ENCODE measurements at places on chromosomes 1 and 21. TPM values are rescaled to one million over a fixed set of nuclear protein-coding genes. Genes with fewer than 3 reads are reported as not detected.
A peak's percentile ranks its signal among the peaks of the same experiment; 100 is the strongest.

DNA sequence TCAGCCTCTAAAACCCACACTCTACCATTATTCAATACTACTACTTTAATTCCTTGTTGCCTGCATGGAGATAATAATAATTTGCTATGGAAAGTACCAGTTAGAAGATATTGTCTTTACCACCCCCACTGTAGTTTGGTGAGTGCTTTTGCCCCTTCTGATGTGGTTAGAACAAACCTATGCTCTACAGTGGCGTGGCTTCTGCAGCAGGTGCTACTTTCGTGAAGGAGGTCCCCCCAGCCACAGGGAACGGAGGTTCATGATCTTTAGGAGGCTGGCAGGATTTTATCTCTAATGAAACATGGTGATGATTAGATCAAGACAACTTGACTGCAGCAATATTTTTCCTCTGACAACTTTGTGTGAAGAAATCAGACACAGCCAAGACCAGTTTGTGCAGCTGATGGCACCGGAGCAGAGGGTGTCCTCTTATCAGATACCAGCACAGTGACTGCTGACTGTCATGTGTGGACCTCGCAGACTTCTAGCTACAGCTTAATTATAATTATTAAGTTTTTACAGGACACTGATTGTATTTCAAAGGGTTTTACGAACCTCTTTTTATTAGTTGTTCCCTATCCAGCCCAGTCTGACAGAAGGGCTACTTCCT is 10.7 kb upstream of the TCHH start:
- H3K4me1 ChIP-seq, result no peaks in the 10 kb centered on the region
- H3K36me3 ChIP-seq, result no peaks in the 10 kb centered on the region
- H3K27ac ChIP-seq, result no peak overlapping the region
- H3K4me3 ChIP-seq, result no peak overlapping the region
- no peak for DNase-seq

DNA sequence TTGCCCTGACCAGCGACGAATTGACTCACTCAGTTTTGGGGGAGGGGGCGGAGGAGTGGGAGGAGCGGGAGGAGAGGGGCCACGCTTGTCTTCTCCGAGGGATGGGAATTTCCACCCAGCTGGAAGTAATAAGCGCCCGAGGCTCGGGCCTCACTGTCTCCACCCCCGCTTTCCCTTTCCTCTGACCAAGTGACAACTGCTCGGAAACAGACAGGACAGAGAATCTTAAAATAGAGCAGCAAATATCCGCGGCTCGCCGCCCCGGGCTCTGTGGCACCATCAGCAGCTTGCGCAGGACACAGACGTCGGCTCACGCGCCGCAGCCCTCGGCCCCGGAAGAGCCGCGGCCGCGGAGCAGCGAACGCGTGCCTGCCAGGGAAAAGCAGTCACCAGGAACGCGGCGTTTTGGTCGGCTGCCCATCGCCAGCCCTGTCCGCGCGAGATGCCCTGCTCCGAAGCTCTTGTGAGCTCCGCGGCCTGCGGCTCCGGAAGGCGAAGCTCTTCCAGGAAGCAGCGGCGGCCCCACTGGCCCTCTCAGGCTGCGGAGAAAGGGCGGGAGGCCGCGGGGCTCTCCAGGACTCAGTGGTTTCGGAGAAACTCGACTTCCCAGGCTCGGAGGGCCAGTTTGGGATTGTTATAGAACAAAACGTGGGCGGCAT is 10.7 kb upstream of the RGS16 start:
- H3K4me1 ChIP-seq, result peaks cover 18% of the 10 kb centered on the region
- H3K4me3 ChIP-seq, result peak overlapping the region; percentile 48
- H3K36me3 ChIP-seq, result no peaks in the 10 kb centered on the region
- DNase-seq, result no peak
- peak overlapping the region; percentile 89 for H3K27ac ChIP-seq

GRCh38 chr1:181018901-181019681 is 3.6 kb downstream of the STX6 start:
- H3K27me3 ChIP-seq, result no peaks in the 10 kb centered on the region
- H3K36me3 ChIP-seq, result no peaks in the 10 kb centered on the region
- DNase-seq, result no peak
- H3K27ac ChIP-seq, result no peak overlapping the region
- H3K4me1 ChIP-seq, result no peaks in the 10 kb centered on the region

GRCh38 chr1:99281105-99281504 is 16.8 kb downstream of the PLPPR4 start:
- H3K27ac ChIP-seq, result no peak overlapping the region
- no peaks in the 10 kb centered on the region for H3K27me3 ChIP-seq
- DNase-seq, result no peak
- no peaks in the 10 kb centered on the region for H3K4me1 ChIP-seq
- H3K4me3 ChIP-seq, result no peak overlapping the region

DNA sequence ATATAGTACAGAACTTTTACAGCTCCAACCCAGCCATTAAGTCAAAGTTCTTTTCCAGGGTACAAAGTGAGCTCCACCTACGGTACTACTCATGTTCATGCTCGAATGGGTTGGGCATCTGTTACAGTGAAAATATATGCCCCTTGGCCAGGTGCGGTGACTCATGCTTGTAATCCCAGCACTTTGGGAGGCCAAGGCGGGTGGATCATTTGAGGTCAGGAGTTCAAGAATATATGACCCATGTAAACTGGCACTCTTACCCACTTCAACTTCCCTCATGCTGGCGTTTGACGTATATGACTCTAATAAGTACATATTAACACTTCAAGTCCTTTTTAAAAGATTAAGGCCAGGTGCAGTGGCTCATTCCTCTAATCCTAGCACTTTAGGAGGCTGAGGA is 71.3 kb upstream of the PKN2 start:
- no peak for DNase-seq
- no peaks in the 10 kb centered on the region for H3K27me3 ChIP-seq
- no peaks in the 10 kb centered on the region for H3K4me1 ChIP-seq
- no peaks in the 10 kb centered on the region for H3K36me3 ChIP-seq
- no peak overlapping the region for H3K4me3 ChIP-seq
- no peak overlapping the region for H3K27ac ChIP-seq

- DNase-seq, result peak; percentile 61
- H3K4me3 ChIP-seq, result peak overlapping the region; percentile 87
- peaks cover 5% of the 10 kb centered on the region for H3K36me3 ChIP-seq
- H3K27ac ChIP-seq, result peak overlapping the region; percentile 100
These were observed 671 bp downstream of the HNRNPU start for GRCh38 chr1:244863491-244864252.

DNA sequence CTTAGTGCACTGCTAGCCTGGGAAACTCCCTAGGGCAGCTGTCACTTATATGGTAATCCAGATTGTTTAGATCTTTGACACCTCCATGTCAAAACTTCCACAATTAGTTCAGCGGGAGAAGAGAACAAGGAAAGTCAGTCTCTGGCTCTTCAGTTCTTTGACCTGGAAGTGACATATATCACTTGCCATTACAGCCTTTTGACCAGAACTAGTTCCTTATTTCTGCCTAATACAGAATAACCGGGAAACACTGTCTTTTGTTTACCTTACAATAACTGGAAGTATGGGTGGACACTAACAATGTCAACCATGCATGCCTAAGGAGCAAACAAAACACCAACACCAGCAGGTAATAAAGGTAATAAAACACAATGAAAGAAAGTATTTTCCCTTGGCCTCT is 68.3 kb downstream of the C4BPA start:
- H3K27ac ChIP-seq, result peak overlapping the region; percentile 17
- H3K36me3 ChIP-seq, result no peaks in the 10 kb centered on the region
- H3K27me3 ChIP-seq, result no peaks in the 10 kb centered on the region
- H3K4me1 ChIP-seq, result no peaks in the 10 kb centered on the region

- H3K27ac ChIP-seq, result no peak overlapping the region
- DNase-seq, result no peak
- H3K27me3 ChIP-seq, result no peaks in the 10 kb centered on the region
- no peaks in the 10 kb centered on the region for H3K4me1 ChIP-seq
These were observed 36.4 kb downstream of the SLC35F3 start for GRCh38 chr1:233940908-233941307.

DNA sequence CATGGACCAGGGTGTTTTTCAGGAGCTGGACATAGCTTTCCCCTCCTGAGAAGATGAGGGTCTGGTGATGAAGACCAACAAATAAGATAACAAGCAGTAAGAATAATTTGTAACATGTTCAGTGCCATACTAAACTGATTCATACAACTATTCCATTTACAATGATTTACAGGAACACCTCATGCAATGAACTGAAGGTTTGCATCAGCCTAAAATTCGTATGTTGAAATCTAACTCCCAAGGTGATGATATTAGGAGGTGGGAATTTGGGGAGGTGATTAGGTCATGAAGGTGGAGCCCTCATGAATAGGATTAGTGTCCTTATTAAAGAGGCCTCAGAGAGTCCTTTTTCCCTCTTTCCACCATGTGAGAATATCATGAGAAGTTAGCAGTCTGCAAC is 15.9 kb upstream of the NIBAN1 start:
- DNase-seq, result no peak
- H3K27ac ChIP-seq, result no peak overlapping the region

- peak overlapping the region; percentile 17 for H3K27ac ChIP-seq
- H3K4me1 ChIP-seq, result peaks cover 24% of the 10 kb centered on the region
- DNase-seq, result no peak
- H3K27me3 ChIP-seq, result no peaks in the 10 kb centered on the region
These were observed 20.1 kb upstream of the CCDC17 start for GRCh38 chr1:45643978-45644377.

DNA sequence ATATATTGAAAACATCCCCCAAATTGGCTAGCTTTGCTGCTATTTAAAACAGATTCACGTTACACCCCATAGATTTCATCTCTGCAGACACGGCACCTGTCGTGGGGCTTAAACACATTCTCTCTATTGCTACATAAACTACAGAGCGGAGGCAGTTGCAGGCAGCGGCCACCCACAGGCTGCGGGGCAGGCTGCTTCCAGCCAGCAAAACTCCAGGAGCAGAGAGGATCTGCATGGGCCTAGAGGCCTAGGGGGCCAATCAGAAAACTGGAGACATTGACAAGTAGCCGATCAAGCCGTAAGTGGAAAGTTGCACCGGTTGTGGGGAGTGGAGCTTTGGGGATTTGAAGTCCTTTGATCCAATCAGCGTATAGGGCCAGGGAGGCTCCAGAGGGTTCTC is 129.0 kb upstream of the KLHDC7A start:
- H3K4me3 ChIP-seq, result no peak overlapping the region
- no peaks in the 10 kb centered on the region for H3K27me3 ChIP-seq
- no peak for DNase-seq

DNA sequence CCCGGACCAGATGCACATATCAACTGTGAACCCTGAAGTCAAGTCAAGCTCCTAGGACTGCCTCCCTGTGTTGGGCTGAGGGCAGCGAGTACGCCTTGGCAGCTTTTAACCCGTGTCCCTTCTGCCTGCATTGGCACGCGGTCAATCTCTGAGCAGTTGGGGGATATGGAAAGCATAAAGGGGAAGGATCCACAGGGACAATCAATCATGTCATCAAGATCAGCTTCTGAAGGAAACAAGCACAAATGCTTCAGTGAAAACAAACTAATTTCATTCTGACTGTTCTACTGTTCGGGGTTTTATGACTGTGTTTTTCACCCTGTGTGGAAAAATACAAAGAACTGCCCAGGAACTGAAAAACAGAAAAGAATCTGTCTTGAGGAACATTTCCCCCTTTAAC is 106.2 kb downstream of the RUNX1 start:
- H3K4me1 ChIP-seq, result peaks cover 7% of the 10 kb centered on the region
- no peaks in the 10 kb centered on the region for H3K27me3 ChIP-seq
- DNase-seq, result no peak
- no peak overlapping the region for H3K4me3 ChIP-seq
- no peak overlapping the region for H3K27ac ChIP-seq
- H3K36me3 ChIP-seq, result no peaks in the 10 kb centered on the region

DNA sequence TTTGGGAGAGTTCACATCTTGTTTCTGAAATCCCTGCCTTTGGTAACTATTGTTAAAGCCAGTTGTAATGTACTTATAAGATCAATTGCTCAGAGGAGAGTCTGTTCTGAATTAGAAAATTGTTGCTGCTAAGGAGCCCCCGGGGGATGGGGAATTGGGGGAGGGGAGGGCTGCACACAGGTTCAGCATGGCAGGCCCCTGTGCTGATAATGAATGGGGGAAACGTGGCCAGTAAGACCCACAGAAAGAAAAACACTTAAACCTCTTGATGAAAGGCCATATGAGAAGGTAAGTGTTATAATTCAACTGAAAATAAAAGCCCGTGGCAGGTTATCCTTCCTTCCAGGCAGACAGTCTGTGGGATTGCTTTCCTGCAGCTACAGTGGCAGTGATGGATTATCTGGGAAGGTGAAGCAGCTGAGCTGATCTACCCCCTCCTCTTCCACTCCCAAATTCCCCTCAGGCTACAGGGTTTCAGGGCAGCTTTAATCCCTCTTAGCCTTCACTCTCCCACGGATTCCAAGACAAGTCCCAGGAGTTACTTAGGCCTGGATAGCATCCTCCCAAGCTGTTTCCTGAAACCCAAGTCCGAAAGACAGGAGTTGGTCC is 398.8 kb downstream of the TBX15 start:
- no peak overlapping the region for H3K27ac ChIP-seq
- no peak overlapping the region for H3K4me3 ChIP-seq
- no peaks in the 10 kb centered on the region for H3K27me3 ChIP-seq
- no peaks in the 10 kb centered on the region for H3K4me1 ChIP-seq

DNA sequence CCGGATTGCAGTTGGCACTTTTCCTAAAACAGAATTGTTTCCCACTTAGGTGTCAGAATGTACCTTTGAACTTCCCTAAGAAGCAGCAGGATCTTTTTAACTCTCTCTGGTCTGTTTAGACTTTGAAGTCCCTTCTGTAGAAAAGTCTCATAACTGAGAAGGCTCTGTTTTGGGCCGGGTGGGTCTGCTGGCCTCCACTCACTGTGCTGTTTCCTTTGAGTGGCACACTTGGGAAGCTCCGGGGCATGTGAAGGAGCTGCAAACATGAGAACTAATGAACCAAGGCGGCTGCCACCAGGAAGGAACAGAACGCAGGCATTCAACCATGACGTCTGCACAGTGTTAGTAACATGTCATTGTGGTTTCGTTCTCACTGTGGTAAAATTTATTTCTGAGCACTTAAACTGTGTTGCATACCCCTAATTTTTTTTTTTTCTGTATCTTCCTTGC is 19.5 kb upstream of the NCMAP start:
- H3K27me3 ChIP-seq, result no peaks in the 10 kb centered on the region
- no peaks in the 10 kb centered on the region for H3K4me1 ChIP-seq
- H3K4me3 ChIP-seq, result no peak overlapping the region
- no peak for DNase-seq
- H3K36me3 ChIP-seq, result no peaks in the 10 kb centered on the region

- H3K4me3 ChIP-seq, result no peak overlapping the region
- DNase-seq, result no peak
- no peak overlapping the region for H3K27ac ChIP-seq
- H3K27me3 ChIP-seq, result peaks cover 17% of the 10 kb centered on the region
- H3K4me1 ChIP-seq, result no peaks in the 10 kb centered on the region
These were observed 111.0 kb downstream of the ACTL8 start for GRCh38 chr1:17865912-17866739.

Gene KLHL20
- 30.4 TPM for total RNA-seq

DNA sequence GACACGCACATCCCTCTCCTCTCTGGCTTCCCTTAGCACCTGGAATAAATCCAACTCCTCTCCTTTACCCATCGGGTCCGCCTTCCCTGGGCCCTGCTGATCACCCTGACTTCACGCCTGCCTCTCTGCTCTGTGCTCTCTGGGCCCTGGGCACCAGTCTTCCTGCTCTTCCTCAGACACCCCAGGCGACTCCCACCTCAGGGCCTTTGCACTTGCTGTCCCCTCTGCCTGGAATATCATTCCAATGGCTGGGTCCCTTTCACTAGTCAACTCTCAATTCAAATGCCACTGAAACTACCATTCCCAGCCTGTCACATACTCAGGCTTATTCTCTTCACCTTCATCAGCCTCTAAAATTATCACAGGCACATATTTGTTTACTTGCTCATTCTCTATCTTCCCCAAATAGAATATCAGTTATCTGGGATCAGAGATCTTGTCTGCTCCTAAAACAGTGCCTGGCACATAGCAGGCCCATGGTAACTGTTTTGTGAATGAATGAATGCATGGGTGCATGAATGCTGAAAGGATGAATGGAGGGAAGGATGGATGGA is 27.2 kb upstream of the SELENON start:
- H3K27ac ChIP-seq, result no peak overlapping the region
- DNase-seq, result no peak
- H3K27me3 ChIP-seq, result no peaks in the 10 kb centered on the region
- no peaks in the 10 kb centered on the region for H3K36me3 ChIP-seq

Gene SYTL1
- 109 TPM for total RNA-seq

Measured in esophagus squamous epithelium (tissue), 5 donors.